ENCODE measurements at places on chromosomes 5 and 9.

- DNase-seq, result no peak
Observed at GRCh38 chr5:120088836-120089235, 375.3 kb upstream of the PRR16 start.

DNA sequence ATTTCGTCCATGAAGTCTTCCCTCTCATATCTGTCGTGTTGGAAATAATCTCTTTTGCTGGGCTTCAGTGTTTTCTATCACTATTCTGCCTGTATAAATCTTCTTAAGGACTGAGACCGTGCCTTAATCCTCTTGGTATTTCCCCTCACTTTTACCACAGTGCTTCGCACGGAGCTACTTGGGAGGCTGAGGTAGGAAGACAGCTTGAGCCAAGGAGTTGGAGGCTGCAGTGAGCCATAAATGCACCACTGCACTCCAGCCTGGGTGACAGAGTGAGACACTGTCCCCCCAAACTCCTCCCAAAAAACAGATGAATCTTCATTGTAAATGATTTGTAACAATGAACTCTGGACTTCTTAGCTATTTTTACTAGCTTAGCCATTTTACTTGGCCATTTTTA, 57.8 kb downstream of the PHAX start:
- DNase-seq, result no peak

DNA sequence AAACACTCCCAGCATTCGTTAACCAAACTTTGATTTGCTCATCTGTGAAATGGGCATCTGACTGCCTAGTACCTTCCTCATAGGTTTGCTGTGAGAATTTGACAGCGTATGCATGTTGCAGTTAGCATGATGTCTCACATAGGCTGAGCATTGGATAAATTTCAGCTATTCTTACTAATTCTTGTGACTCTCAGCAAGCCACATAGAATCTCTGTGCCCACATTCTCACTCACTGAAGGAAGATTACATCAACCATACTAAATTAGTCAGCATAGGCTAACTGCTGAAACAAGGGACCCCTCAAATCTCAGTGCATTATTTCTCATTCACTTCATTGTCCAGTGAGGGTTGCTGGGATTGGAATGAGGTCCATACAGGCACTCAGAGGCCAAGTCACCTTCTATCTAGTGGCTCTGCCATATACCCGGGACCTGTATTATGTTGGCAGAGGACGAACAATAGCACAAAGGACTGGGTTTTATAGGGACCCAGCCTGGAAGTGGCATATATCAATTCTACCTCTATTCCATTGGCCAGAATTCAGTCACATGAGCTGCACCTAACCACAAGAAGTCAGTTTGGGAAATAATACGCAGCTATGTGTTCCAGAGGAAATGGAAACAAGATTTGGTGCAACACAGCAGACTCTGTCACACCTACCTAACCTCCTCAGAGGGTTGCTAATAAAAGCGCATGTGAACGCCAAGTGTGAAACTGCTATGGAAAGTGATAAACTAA, 4.2 kb upstream of the PTGER4 start:
- peak; percentile 45 for DNase-seq

GRCh38 chr9:82781921-82782392, 281.0 kb downstream of the RASEF start:
- no peak for DNase-seq

- DNase-seq, result peak; percentile 25
Observed at GRCh38 chr5:139752506-139753473, 42.8 kb upstream of the PSD2 start.

DNA sequence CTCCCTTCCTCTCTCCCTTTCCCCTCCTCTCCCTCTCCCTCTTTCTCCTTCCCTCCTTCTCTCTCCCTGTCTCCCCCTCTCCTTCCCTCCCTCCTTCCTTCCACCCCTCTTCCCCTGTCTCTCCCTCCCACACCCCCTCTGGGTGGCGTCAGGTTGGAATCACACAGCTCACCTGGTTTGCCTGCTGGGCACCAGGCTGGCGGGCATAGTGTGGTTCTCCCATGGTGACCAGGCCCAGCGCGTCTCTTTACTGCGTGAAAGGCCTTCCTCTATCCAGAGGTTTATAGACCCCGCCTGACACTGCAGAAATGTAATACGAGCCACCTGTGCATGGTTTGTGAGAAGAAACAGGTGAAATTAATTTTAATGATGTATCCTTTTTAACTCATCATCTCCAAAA, 76.2 kb downstream of the MRPL36 start:
- peak; percentile 2 for DNase-seq

DNA sequence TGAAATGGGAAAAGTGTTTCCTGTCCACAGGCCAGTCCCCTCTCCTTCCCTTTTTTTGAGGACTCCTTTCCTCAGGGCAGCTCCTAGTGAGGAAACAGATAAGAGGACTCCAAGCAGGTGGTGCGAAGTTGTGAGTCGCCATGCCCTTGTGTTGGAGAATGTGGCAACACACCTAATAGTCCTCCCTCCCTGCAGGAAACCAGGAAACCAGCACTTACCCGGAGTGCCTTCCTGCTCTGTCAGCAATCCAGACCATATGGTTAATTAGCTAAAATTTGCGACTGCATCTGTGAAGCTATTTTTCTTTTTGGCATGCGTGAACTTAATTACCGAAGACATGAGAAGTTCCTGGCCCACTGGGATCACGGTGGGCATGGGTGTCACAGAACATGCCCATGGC, 69.9 kb downstream of the TRIM32 start:
- DNase-seq, result no peak

DNA sequence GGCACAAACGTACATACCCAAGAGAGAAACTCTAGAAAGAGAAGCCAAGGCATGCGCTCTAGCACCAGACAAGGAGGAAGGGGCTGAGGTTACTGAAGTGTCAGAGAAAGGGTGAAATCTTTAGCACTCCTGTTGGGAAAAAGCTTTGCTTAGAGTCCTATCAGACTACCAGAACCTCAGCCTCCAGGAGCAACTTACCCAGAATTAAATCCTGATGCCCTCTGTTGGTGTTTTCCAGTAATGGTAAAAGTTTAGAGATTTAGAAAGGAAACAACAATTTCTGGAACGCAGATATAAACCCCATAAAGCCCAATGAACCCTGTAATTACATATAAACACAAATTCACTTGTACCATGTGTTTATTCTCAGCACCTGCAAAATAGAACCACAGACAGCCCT, 33.2 kb upstream of the ASTN2 start:
- no peak for DNase-seq

GRCh38 chr9:129828051-129828450, 4.1 kb upstream of the TOR1A start:
- DNase-seq, result no peak
